ENCODE measurements at places on chromosomes 3 and 15.

GRCh38 chr15:53108319-53108718 is 318.2 kb upstream of the ONECUT1 start:
- DNase-seq: no peak

DNA sequence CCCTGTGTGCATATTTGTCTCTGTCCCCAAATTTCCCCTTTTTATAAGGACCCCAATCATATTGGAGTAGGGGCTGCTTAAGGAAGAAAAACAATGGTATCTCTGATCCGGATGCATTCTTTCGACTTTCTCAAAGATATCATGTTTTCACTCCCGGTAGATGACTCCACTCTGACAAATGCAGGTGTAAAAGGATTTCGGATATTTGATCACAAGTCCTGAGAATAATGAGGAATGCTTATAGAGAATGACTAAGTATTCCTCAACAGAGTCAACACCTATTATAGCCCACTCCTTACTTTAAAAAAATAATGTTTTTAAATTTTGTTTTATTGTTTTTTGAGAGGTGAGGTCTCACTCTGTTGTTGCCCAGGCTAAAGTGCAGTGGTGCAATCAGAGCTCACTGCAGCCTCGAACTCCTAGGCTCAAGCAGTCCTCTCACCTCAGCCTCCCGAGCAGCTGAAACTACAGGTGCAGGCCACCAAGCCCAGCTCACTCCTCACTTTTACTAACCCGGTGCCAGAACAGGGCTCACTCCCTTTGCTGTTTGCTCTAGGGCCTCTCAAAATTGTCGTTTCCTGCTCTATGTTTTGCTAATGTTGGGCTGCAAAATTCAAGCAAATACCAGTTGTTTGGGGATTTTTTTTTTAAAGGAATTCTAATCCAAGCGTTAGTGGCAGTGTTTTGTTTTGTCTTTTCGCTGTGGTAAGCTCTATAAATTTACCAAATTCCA is 24.6 kb downstream of the COL8A1 start:
- no peak for DNase-seq

DNA sequence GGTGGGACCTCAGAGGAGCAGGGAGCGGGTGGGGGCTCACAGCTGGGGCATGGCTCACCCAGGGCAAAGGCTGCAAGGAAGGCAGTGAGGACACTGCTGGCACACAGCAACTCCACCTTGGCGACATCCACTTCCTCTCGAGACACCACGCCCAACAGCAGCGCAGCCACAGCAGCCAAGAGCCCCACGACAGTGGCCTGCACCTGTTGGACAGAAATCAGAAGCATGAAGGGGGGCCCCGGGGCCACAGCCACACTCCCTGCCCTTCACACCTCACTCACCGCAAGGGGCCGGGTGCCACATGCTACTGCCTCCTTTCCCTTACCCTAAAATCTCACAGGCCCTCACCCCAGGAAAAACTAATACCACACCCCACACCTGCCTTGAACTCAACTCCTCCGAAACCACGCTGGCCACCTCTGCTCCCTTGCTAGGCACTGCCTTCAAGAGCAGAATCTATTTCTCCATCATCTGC is 57.3 kb downstream of the ROPN1B start:
- no peak for DNase-seq

DNA sequence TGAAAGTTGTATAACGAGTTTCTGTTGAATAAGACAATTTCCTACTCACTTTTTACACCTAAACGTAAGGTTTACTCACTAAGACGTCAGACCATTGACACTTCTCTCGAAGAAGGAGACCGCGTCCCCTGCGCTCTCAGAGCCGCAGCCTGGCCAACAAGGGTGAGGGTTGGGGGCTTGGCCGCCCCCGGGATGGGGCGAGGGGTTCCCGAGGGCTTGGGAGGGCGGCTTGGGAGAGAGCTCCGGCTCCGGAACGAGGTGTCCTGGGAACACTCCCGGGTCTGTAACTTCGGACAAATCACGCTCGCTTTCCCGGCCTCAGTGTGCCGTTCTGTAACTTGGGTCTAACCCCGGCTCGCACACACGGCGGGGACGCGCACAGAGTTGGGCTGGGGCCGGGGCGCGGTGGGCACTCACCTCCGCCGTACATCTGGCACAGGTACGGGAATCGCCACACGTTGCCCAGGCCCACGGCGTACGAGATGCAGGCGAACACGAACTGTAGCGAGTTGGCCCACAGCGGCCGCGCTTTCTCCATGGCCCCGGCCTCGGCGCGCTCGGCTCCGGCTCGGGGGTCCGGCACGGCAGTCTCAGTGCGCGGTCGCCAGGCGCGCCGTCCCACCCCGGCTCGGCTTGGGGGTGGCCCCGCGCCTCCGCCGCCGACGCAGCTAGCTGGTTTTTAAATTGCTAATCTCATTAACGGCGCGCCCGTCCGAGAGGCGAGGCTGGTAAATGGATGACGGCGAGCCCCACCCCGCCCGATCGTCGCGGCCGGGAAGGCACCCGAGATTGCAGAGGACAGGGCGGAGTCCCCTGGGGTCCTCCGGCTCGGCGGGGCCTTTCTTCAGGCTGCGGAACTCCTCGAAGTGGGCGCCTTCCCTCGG is at the start of gene SLC6A20:
TSS of gene SLC6A20 (minus strand) at position 655 of the 884 bp plus-strand sequence. CDS start at position 538, 117 bp downstream.
- DNase-seq: no peak

GRCh38 chr3:89690646-89691045 is 583.2 kb downstream of the EPHA3 start:
- DNase-seq: peak; percentile 12

- no peak for DNase-seq
Observed at GRCh38 chr3:17035033-17035432, 150.3 kb downstream of the PLCL2 start.

DNA sequence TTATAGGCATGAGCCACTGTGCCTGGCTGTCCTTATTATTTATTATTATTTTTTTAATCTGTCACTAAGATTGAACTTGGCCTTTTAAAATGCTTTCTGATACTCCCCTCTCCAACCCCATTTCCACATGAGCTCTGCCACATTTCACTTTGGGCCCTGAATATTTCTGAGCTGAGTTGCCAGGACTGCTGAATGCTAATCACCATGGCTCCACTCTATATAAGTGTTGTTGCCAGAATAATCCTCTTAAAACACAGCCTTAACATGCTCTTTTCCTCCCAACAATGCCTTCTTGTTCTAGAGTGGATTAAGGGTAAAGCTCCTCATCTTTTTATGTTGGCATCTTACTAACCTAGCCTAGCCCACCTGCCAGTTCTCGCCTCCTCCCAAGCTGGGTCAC is 124.4 kb downstream of the PDZRN3 start:
- DNase-seq: no peak

DNA sequence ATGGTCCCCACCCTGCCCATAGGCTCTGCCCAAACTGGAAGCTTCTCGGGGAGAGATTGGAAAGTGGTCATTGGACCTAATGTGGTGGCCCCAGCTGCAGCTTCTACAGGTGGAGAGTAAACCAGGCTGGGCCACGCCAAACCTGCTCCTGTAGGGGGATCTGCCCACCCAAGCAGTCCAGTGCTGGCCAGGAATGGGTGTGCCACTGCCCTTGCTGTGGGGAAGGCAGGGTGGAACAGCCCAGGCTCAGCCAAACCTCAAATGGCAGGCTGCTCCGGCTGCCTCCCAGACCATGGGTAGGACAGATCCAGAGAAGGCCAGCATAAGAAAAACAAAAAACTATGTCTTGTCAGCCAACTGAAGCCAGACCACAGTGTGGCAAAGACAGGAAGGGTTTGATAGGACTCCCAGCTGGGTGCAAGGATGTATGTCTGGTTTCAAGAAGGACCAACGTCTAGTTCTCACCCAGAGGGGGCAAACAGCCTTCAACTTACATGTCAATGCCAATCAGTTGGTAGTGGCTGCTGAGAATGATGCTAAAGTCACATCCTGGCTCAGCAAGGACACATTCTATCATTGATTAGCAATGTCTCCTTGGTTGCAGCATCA is 267.3 kb downstream of the UACA start:
- no peak for DNase-seq

DNA sequence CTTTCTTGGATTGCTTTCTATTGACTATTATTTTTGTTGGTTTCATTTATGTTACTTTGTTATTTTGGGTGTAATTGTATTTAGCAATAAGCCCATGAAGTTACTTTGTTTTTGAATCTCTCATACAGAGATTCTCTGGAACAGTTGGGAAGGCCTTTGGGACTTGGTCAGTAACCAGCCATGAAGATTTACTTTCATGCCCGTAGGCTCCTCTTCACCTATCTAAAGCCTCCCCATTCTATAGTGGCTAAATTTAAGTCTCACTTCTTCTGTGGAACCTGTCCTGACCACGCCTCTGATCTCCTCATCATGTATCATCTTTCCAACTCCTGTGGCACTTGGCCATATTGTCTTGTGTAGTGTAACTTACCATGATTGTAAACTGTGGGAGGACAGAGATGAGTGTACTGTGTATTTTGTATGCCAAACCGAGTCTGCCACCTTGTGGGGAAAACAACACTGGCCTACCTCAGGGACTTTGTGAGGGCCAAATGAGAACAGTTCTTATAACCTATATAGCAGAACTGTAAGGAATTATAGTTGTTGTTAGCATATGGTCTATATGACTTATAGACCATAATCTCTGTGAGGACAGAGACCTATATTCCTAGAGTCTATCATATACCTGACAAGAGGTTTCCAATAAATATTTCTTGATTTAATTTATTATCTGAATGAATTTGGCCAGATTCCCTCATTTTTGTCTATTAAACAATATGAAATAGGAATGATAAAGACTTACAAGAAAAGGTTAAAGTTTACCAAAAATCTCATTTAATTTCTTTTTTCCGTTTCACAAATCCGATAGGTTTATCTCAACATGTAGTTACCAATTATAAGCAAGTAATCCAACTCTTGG is 75.0 kb downstream of the STARD9 start:
- DNase-seq: peak; percentile 86

DNA sequence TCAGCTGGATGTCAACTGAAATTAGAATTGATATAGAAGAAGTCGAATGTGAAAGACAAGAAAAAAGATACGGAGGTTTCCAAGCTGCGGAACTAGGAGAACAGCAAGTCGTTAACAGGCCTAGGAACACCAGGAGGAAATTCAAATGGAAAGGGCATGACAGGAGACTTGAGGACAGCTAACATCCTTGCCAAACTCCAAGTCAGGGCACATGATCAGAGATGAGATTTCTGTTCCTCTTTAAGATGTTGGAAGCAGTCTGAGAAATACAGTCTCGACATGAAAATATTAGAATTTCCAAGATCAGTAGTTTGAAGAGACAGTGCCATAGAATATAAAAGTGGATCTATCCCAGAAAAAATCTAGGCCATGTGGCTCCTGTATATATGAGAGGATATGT is 5.0 kb downstream of the MYO5A start:
- DNase-seq: peak; percentile 32

GRCh38 chr3:50194128-50194902 is 2.9 kb downstream of the GNAT1 start:
- peak; percentile 71 for DNase-seq

- DNase-seq: no peak
Observed at GRCh38 chr3:1883534-1883933, 215.1 kb upstream of the CNTN4 start.

GRCh38 chr3:43638594-43639447 is 17.0 kb upstream of the ANO10 start:
- DNase-seq: no peak

- DNase-seq: no peak
Observed at GRCh38 chr15:48334260-48334659, 3.0 kb downstream of the DUT start.

DNA sequence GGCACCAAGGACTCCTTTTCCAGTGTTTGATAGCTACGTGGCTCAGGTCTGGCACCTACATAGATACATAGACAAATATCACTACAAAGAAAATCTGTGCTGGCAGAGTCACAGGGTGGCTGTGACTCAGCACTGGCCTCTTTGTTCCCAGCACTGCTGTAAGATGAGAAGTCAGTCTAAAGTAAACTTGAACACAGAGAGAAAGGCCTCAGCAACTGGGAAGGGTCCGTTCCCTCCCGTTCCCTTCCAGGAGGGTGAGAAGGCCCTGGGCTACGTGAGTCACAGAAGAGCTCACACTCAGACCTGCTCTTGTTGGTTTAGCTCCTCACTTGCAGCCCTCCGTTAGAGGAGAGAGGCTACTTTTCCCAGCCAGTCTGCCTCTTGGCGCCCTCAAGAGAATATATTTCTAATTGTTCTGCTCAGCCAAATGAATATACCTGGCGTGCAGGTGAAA is 23.1 kb downstream of the ANXA2 start:
- no peak for DNase-seq

- peak; percentile 94 for DNase-seq
Observed at GRCh38 chr3:136658946-136659682, 93.1 kb downstream of the STAG1 start.

DNA sequence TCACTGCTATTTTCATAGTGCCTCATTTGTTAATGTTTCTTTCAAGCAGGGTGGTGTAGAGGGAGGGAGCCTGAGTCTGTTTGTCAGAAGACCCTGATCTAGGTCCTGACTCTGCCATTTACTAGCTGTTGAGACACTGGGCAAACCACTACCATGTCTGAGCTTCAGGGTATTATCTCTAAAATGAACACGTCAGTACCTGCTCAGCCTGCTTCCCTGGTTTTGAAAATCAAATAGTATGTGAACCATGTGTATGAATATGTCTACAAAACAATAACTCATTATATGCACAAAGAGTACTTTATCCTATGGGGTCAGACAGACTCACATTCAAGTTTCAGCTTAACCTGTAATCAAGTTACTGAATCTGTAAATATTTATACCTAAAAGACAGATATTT is 25.1 kb downstream of the SYNPR start:
- no peak for DNase-seq

DNA sequence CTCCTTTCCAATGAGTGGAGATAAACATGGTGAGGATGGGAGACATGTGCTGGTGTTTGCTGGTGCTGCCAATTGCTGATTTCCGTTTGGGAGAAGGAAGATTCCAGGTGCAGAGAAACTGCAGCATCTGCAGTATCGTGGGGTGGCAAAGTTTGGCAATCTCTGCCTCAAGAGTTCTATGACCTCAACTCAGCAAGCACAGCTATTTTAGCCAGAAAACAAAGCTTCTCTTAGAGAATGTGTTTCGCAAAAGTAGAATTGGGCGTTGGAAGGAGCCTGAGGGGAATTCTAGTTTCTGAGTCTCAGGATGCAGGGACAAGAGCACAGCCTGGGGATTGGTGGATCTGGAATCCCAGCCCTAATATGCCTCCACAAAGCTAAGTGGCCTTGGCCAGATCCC is 18.2 kb upstream of the SHC4 start:
- DNase-seq: no peak

DNA sequence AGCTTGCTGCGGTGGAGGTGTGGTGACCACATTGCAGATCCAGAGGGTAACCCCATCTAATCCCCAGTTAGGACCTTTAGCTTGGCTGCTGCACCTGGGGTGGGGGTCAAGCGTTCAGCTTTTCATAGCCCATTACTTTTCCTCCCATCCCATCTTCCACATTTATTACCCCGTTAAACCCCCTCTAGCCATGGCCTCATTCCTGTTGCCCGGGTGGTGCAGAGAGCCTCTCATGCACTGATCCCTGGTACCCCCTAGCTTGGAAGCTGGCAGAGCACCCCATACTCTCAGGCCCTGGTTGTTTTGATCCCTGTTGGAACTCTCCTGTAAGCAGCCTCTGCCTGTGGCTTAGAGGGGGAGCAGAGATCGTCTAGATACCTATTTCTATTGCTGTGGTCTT is 20.8 kb downstream of the CDAN1 start:
- DNase-seq: no peak

- no peak for DNase-seq
Observed at GRCh38 chr3:147411238-147411814, 2.2 kb downstream of the ZIC1 start.
